RWPE2 (cell line): ENCODE measurements at places on chromosomes 5 and 9.
A peak's percentile ranks its signal among the peaks of the same experiment; 100 is the strongest.

DNA sequence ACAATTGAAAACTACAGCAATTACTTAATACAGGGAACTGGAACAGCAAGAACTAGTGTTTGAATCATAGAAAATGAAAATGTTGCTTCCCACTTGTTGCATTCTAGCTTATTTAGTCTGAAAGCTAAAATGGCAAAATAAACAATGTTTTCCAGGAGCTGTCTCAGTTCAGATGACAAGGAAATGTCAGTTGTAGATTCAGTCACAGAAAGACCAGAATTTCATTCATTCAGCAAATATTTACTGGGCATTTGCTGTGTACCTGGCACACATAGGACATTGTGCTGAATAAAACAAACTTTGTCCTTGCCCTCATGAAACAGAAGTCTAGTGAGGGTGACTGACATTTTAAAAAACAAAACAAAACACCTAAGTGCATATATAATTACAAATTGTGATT, 41.5 kb downstream of the GCNT4 start:
- DNase-seq = no peak
- H3K4me1 ChIP-seq = no peaks in the 10 kb centered on the region
- H3K27ac ChIP-seq = no peak overlapping the region
- no peak overlapping the region for H3K4me3 ChIP-seq
- H3K27me3 ChIP-seq = no peaks in the 10 kb centered on the region

DNA sequence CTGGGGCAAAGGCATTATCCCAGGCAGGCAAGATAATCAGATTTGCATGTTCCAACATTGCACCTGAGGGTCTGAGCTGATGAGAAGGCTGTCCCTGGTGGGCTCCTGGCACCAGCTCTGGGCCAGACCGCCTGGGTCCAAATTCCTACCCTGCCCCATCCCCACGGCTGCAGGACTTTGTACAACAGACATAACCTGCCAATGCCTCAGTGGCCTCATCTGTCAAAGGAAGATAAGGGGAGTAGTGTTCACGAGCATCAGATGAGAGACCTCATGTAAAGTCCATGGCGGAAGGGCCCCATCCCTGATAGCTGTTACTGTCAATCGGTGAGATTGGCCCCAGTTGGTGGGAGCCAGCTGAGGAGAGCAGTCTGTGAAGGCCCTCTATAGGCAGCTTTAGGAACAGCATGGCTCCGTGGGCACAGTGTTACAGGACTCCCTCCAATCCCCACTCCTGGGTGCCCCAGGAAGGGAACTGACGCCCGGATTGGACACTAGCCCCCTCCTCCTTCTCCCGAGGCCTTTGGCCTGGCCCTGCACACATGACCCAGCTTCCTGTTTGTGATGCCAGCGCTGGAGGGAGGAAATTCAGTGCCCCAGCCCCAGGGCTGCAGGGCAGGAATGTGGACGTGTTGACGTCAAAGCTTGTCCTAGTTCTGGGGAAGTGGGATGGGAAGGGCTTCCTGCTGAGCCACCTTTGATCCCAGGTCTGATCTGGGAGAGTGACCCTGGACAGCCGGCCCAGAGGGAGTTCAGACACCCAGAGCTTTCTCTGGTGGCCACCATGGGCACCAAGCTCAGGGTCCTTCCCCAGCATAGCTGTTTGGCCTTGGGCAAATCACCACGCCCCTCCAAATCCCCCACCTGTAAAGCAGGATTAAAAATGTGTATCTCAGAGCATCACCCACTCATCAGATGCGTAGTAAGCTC, 56.2 kb downstream of the DUSP1 start:
- H3K4me1 ChIP-seq = peaks cover 16% of the 10 kb centered on the region
- H3K4me3 ChIP-seq = no peak overlapping the region
- peak; percentile 93 for DNase-seq
- no peaks in the 10 kb centered on the region for H3K27me3 ChIP-seq

GRCh38 chr5:176542596-176543427, 5.6 kb upstream of the RNF44 start:
- H3K4me1 ChIP-seq = peaks cover 38% of the 10 kb centered on the region
- H3K36me3 ChIP-seq = no peaks in the 10 kb centered on the region
- DNase-seq = no peak

DNA sequence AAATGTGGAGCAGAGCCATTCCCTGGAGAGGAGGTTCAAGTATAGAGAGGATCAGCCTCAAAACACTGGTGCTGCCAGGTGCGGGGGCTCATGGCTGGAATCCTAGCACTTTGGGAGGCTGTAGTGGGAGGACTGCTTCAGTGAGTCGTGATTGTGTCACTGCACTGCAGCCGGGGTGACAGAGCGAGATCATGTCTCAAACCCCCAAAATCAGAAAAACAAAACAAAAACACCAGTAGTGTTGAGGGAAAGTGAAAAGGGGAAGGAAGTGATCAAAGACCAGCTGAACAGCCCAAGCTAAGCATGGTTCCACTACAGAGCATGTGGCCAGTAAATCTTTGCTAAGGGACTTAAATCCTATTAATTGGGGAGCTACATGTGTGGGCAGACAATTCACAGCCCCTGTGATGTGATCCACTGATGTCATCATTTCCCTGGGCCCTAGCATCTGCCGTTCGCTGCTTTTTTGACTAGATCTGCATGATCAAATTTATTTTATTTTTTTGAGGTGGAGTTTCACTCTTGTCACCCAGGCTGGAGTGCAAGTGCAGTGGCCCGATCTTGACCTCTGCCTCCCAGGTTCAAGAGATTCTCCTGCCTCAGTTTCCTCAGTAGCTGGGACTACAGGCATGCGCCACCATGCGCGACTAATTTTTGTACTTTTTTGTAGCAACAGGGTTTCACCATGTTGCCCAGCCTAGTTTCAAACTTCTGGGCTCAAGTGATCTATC, 2.7 kb upstream of the PCBD2 start:
- no peak overlapping the region for H3K27ac ChIP-seq
- H3K4me3 ChIP-seq = no peak overlapping the region
- no peaks in the 10 kb centered on the region for H3K27me3 ChIP-seq

- no peak overlapping the region for H3K4me3 ChIP-seq
- H3K36me3 ChIP-seq = no peaks in the 10 kb centered on the region
- no peak overlapping the region for H3K27ac ChIP-seq
- DNase-seq = no peak
Observed at GRCh38 chr9:131324736-131325679, 35.5 kb downstream of the PLPP7 start.

DNA sequence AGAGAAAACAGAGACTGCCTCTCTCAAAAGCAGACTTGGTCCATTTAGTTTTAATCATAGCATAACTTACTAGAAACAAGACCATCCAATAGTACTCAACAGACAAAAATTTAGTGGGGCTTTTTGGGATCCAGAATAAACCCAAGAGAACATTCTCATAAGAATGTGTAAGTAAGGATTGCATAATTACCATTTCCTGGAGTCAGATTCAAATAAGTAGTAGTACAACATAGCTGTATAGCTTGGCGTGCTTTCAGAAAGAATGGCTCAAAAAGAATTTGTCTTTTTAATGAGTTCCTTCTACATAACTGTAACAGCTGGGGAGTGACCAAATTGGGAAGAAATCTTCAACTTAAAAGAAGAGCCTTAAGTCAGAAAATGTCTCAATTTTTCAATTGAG, 145.4 kb downstream of the DENND1A start:
- H3K4me3 ChIP-seq = no peak overlapping the region
- H3K27me3 ChIP-seq = no peaks in the 10 kb centered on the region
- H3K36me3 ChIP-seq = no peaks in the 10 kb centered on the region
- peaks cover 11% of the 10 kb centered on the region for H3K4me1 ChIP-seq

GRCh38 chr9:89892920-89893319, 288.1 kb downstream of the GADD45G start:
- H3K36me3 ChIP-seq = no peaks in the 10 kb centered on the region
- no peaks in the 10 kb centered on the region for H3K4me1 ChIP-seq
- H3K4me3 ChIP-seq = no peak overlapping the region
